ENCODE measurements at places on chromosomes 11 and 22.

GRCh38 chr11:128290106-128290840 lies 297.1 kb downstream of the ETS1 start:
- peaks cover 84% of the 10 kb centered on the region for H3K4me1 ChIP-seq
- H3K36me3 ChIP-seq: no peaks in the 10 kb centered on the region
- peak overlapping the region; percentile 58 for H3K4me3 ChIP-seq
- H3K27ac ChIP-seq: peak overlapping the region; percentile 85
- peak; percentile 41 for DNase-seq
- H3K27me3 ChIP-seq: no peaks in the 10 kb centered on the region

GRCh38 chr11:109853156-109853776 lies 239.9 kb upstream of the ZC3H12C start:
- no peaks in the 10 kb centered on the region for H3K4me1 ChIP-seq
- no peaks in the 10 kb centered on the region for H3K36me3 ChIP-seq
- no peaks in the 10 kb centered on the region for H3K27me3 ChIP-seq
- H3K27ac ChIP-seq: no peak overlapping the region
- no peak for DNase-seq

GRCh38 chr22:37193629-37194191 lies 5.7 kb upstream of the C1QTNF6 start:
- H3K27me3 ChIP-seq: no peaks in the 10 kb centered on the region
- H3K27ac ChIP-seq: no peak overlapping the region
- peaks cover 48% of the 10 kb centered on the region for H3K4me1 ChIP-seq
- no peaks in the 10 kb centered on the region for H3K36me3 ChIP-seq

GRCh38 chr11:28619846-28620540 lies 511.8 kb downstream of the METTL15 start:
- H3K36me3 ChIP-seq: no peaks in the 10 kb centered on the region
- no peak overlapping the region for H3K4me3 ChIP-seq
- no peaks in the 10 kb centered on the region for H3K4me1 ChIP-seq
- DNase-seq: no peak
- H3K27me3 ChIP-seq: no peaks in the 10 kb centered on the region

DNA sequence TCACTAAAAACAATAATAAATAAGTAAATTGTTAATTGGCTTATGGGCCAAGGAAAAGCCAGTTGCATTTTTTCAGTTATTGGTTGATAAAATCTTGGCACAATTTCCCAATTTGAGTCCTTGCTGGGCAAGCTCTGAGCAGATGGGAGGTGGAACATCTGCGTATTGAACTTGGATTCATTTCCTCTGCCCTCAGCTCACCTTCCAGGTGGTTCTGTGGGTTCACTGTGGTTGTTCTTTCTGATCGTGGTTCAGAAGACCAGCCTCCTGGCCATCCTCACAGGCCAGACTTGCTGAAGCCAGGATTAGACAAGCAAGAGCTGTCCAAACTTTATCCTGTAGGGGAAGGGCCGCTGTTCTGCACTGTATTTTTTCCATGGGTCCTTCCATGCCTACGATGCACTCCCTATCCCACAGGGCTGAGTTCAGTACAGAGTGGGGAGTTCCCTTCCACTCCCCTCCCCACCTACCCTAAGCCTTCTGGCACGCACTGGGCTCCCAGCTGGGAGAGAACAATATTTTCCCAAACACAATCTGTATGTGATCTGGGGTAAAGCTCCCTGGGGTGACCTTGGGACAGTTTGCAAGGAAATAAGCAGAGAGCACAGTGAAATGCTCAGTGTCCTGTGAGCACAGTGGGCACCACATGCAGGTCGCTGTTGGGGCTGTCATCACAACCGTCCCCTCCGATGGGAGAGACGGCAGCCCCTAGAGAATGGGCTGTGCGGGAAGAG lies 43.5 kb upstream of the TP53I11 start:
- H3K27ac ChIP-seq: no peak overlapping the region
- no peak for DNase-seq
- H3K4me3 ChIP-seq: no peak overlapping the region
- no peaks in the 10 kb centered on the region for H3K36me3 ChIP-seq
- no peaks in the 10 kb centered on the region for H3K4me1 ChIP-seq

- DNase-seq: no peak
- no peaks in the 10 kb centered on the region for H3K36me3 ChIP-seq
- no peak overlapping the region for H3K27ac ChIP-seq
These were observed 25.4 kb upstream of the SMTN start for GRCh38 chr22:31055635-31056159.

- no peak overlapping the region for H3K27ac ChIP-seq
- no peak overlapping the region for H3K4me3 ChIP-seq
- no peak for DNase-seq
- H3K27me3 ChIP-seq: no peaks in the 10 kb centered on the region
These were observed 86.7 kb downstream of the ARHGAP8 start for GRCh38 chr22:44839061-44839460.

DNA sequence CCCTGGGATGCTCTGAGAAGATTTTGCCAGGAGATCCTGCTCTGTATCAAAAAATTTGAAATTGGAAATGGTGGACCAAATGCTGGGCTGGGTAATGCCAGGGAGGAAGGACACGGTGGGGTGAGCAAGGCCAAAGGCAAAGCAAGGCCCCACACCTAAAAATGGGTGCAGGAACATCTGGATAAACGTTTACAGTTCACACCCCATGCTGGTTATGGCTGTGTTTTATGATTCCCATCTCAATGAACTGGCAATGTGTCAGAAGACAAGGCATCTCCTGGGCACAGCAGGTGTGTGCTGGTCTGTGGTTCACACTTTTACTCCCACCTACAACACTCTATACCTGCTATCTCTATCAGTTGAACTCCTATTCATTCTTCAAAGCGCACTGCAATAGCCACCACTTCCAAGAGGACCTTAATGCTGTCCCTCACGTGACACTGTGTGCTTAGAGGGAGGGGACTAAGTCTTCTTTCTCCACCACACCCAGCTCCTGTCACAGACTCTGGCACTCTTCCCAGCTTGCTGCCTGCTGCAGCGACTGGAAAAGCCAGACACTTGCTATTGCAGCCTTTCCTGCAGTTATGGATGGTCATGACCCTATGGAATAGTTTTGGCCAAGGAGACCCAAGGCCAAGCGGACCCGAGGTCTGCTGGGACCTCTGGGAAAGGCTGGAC lies 277.5 kb downstream of the CTTN start:
- H3K27me3 ChIP-seq: no peaks in the 10 kb centered on the region
- H3K4me3 ChIP-seq: no peak overlapping the region
- no peak overlapping the region for H3K27ac ChIP-seq
- no peaks in the 10 kb centered on the region for H3K36me3 ChIP-seq

DNA sequence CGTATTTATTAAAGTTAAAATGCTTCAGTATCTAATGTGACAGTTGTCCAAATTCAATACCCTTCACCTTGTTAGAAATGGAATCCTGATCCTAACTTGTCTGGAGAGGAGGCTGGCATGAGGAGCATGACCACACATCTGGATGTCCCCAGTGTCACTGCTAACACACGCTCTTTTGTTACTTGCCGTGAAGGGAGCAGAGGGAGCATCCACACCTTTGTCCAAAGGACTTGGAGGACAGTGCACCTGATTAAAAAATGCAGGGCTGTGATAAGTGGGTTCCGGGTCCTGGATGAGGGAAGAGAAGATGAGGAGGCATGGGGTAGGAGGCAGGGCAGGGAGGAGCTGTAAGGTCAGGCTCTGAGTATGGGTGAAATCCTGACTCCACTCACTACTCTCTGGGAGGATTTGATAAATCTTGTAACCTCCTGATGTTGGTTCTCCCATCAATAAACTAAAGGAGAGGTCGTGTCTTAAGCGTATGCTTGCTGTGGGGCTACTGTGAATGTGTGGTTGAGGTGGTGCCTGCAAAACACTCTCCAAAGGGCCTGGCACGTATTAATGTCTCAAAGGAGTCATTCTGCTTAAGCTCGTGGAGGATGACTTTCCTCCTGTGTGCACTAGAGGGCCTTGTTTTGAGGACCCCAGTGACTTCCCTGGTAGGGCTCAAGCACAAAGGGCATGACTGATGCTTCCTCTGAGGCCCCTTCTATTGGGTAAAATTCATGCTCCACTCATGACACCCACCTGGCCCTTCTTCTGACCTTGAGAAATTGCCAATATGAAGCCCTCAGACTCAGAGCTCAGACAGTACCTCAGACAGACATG lies 16.8 kb upstream of the IGLL5 start:
- H3K4me1 ChIP-seq: peaks cover 9% of the 10 kb centered on the region
- H3K27ac ChIP-seq: no peak overlapping the region
- no peaks in the 10 kb centered on the region for H3K27me3 ChIP-seq
- H3K4me3 ChIP-seq: no peak overlapping the region
- no peaks in the 10 kb centered on the region for H3K36me3 ChIP-seq
- no peak for DNase-seq

DNA sequence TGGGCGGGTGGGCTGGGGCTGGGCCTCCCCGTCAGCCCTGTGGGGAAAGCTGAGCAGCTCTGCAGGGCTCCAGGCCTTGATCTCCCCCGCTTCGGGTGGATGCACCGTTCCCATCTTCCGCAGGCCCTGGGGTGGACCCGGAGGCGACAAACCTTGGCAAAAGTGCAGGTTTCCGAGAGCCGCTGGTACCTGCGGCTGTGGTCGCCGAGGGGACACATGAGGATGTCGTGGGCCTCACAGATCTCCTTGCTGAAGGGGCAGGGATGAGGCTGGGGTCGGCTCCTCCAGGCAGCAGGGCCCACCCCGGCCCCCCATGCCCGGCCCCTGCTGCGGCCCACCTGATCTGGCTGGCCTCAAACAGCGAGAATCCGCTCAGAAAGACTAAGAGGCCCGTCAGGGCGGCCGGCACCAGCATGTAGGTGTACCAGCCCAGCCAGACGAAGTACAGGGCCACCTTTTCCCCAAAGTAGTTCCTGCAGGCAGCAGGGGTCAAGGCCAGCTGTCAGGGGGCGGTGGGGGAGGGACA lies 11.8 kb downstream of the ANO9 start:
- H3K4me3 ChIP-seq: no peak overlapping the region
- no peaks in the 10 kb centered on the region for H3K36me3 ChIP-seq
- H3K27ac ChIP-seq: no peak overlapping the region
- H3K4me1 ChIP-seq: no peaks in the 10 kb centered on the region
- DNase-seq: no peak
